ENCODE measurements at places on chromosomes 2 and 18. TPM values are rescaled to one million over a fixed set of nuclear protein-coding genes. Genes with fewer than 3 reads are reported as not detected.

Gene G6PC2
- not detected for total RNA-seq

DNA sequence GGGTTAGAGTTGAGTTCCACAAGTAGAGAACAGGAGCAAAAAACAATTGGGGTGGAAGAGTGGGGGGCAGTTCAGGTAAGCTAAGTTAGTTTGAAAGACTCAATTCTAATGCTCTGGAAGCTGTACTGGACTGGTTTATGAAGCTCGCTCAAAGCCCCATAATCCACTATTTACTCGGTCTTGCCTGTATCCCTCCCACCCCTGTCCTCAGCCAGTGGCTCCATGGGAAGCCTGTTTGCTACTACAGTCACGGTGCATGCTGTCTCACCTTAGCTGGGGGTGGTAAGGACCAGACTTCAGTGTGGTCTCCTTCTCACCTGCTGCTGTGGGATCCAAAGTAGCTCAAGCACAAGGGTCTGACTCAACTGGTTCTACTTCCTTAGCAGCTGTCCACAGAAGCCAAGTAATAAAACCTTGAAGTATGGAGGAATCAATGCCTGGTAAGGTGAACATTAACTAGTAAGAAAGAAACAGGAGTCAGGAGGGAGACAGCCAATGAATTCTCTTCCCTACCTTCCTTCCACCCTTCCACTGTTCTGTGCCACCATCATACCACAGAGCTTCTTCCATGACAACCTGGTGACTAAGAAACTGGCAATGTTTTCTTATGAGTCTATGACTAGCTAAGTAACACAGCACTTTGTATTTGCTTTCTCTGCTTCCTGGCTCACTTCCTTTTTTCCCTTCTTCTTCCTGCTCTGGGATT, 230.8 kb downstream of the SRBD1 start:
- H3K27ac ChIP-seq, result no peak overlapping the region
- no peaks in the 10 kb centered on the region for H3K27me3 ChIP-seq
- no peaks in the 10 kb centered on the region for H3K36me3 ChIP-seq
- no peak for DNase-seq

Gene SCTR
- not detected for total RNA-seq

- no peaks in the 10 kb centered on the region for H3K27me3 ChIP-seq
- H3K4me1 ChIP-seq, result peaks cover 5% of the 10 kb centered on the region
- H3K4me3 ChIP-seq, result no peak overlapping the region
- H3K36me3 ChIP-seq, result peaks cover 4% of the 10 kb centered on the region
- DNase-seq, result no peak
Measured at GRCh38 chr2:46094689-46095088, 202.5 kb upstream of the EPAS1 start.

- peaks cover 2% of the 10 kb centered on the region for H3K4me1 ChIP-seq
- no peak overlapping the region for H3K4me3 ChIP-seq
- no peaks in the 10 kb centered on the region for H3K36me3 ChIP-seq
- no peaks in the 10 kb centered on the region for H3K27me3 ChIP-seq
Measured at GRCh38 chr18:27447451-27447881, 262.4 kb upstream of the CHST9 start.

- no peak overlapping the region for H3K4me3 ChIP-seq
- peaks cover 29% of the 10 kb centered on the region for H3K36me3 ChIP-seq
- no peaks in the 10 kb centered on the region for H3K27me3 ChIP-seq
- H3K4me1 ChIP-seq, result peaks cover 5% of the 10 kb centered on the region
- no peak for DNase-seq
Measured at GRCh38 chr2:26273501-26273900, 28.8 kb downstream of the HADHB start.

DNA sequence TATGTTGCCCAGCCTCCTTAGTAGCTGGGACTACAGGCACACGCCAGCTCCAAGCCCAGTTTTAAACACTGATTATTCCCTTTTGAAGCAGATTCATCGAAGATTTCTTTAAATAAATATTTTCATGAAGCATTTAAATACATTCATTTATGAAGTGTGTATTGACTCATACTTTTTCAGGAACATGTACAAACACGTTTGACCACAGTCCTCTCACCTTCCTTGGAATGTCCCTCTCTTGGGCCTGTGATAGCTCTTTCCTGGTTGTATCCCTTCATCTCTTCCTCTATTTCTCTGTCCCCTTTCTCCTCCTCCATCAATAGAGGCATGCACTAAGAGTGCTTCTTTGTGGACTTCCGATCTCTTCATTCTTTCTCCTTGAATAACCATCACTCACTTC, 2.5 kb downstream of the PSTPIP2 start:
- DNase-seq, result no peak
- no peak overlapping the region for H3K27ac ChIP-seq
- peaks cover 17% of the 10 kb centered on the region for H3K4me1 ChIP-seq
- H3K27me3 ChIP-seq, result peaks cover 8% of the 10 kb centered on the region
- no peaks in the 10 kb centered on the region for H3K36me3 ChIP-seq
- no peak overlapping the region for H3K4me3 ChIP-seq

GRCh38 chr2:112949456-112949855, 28.4 kb upstream of the IL36G start:
- H3K27ac ChIP-seq, result no peak overlapping the region
- H3K27me3 ChIP-seq, result peaks cover 2% of the 10 kb centered on the region
- H3K4me3 ChIP-seq, result no peak overlapping the region
- H3K36me3 ChIP-seq, result no peaks in the 10 kb centered on the region
- DNase-seq, result no peak

- no peak overlapping the region for H3K27ac ChIP-seq
- peaks cover 34% of the 10 kb centered on the region for H3K36me3 ChIP-seq
- H3K27me3 ChIP-seq, result no peaks in the 10 kb centered on the region
- H3K4me3 ChIP-seq, result no peak overlapping the region
- no peak for DNase-seq
Measured at GRCh38 chr18:58977223-58977622, 112.5 kb downstream of the ZNF532 start.

Gene APCDD1
- 6.3 TPM for total RNA-seq

DNA sequence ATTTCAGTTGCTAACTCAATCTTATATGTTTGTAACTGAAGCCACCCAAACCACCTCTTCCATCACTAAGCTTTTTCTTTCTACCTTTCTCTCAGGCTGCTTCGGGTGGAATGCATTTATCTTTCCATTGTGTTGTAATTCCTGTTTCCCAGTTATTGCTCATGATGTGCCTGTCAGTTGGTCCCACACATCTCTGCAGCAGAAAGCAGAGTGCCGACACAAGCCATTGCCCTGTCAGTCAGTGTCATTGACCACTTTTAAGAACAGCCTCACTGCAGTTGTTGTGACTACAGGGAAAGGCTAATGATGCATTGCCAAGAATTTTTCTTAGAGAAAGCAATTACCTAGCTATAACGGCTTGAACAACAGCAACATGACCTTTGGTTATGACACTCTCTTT, 24.8 kb upstream of the KCNJ3 start:
- H3K27ac ChIP-seq, result no peak overlapping the region
- no peaks in the 10 kb centered on the region for H3K36me3 ChIP-seq
- no peaks in the 10 kb centered on the region for H3K27me3 ChIP-seq

GRCh38 chr2:60738679-60739078, 17.4 kb upstream of the PAPOLG start:
- no peaks in the 10 kb centered on the region for H3K36me3 ChIP-seq
- peaks cover 17% of the 10 kb centered on the region for H3K27me3 ChIP-seq
- peaks cover 3% of the 10 kb centered on the region for H3K4me1 ChIP-seq
- DNase-seq, result no peak

DNA sequence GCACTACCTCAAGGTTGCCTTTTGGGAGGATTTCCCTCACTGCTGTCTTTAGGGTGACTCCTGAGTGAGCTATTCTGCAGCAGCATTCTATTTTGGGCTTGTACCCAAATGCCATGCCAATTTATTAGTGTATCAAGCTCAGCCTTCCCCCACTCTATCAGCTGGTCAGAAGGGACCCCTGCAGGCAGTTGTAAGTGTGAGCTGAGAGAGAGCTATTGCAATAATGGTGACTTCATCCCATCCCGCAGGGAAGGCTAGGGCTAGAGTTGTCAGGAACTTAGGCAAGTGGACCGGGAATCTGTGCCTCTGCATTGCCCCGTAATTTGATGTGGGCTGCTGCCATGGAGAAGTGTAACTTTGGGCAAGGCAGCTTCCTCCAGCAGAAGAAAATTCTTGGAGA, 1.8 kb upstream of the CRYGB start:
- no peaks in the 10 kb centered on the region for H3K36me3 ChIP-seq
- peaks cover 4% of the 10 kb centered on the region for H3K27me3 ChIP-seq
- H3K4me3 ChIP-seq, result no peak overlapping the region

Gene CCBE1
- 2.8 TPM for total RNA-seq

Gene IL36B
- total RNA-seq, result not detected

DNA sequence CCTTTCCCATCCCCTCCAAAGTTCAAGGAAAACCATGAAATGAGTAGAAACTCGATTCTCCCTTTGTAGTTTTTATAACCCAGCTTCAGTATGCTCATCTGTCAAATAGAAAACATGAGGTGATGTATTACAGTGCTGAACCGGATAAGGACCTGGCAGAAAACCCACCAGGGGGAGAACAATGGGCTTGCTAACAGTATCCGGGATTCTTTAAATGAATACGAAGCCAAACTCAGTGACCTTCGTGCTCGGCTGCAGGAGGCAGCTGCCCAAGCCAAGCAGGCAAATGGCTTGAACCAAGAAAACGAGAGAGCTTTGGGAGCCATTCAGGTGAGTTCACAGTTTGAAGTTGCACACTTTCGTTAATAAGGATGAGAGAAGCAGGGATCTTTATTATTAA, 113.6 kb upstream of the TTC39C start:
- no peaks in the 10 kb centered on the region for H3K36me3 ChIP-seq
- no peaks in the 10 kb centered on the region for H3K27me3 ChIP-seq
- no peak for DNase-seq
- no peak overlapping the region for H3K27ac ChIP-seq
- no peak overlapping the region for H3K4me3 ChIP-seq
- H3K4me1 ChIP-seq, result no peaks in the 10 kb centered on the region

Gene ANKRD36C
- total RNA-seq, result 92.9 TPM

- no peak for DNase-seq
- no peak overlapping the region for H3K4me3 ChIP-seq
- peaks cover 16% of the 10 kb centered on the region for H3K4me1 ChIP-seq
Measured at GRCh38 chr2:109144721-109145120, 15.7 kb downstream of the SH3RF3 start.

- H3K36me3 ChIP-seq, result no peaks in the 10 kb centered on the region
- H3K27me3 ChIP-seq, result no peaks in the 10 kb centered on the region
- H3K27ac ChIP-seq, result no peak overlapping the region
- no peaks in the 10 kb centered on the region for H3K4me1 ChIP-seq
- no peak overlapping the region for H3K4me3 ChIP-seq
- DNase-seq, result no peak
Measured at GRCh38 chr2:140177086-140177485, 1396.9 kb upstream of the NXPH2 start.

DNA sequence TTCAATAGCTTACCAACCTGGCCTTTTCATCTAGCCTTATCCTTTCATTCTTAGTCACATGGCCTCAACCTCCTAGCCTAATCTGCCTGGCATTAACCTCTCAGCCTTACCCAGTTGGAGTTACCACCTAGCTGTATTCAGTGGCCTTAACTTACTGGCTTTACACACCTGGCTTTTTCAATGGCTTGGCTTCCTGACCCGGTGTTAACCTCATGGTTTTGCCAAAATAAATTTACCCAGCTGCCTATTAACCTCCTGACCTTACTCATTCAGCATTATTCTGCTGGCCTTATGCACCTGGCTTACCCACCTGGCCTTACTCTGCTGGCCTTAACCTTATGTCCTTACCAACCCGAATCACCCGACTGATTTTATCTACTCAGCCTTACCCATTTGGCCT, 135.5 kb upstream of the ZSWIM2 start:
- no peak overlapping the region for H3K4me3 ChIP-seq
- no peak for DNase-seq
- H3K36me3 ChIP-seq, result no peaks in the 10 kb centered on the region
- H3K27ac ChIP-seq, result no peak overlapping the region
- no peaks in the 10 kb centered on the region for H3K4me1 ChIP-seq

- no peaks in the 10 kb centered on the region for H3K27me3 ChIP-seq
- H3K4me1 ChIP-seq, result no peaks in the 10 kb centered on the region
- no peak overlapping the region for H3K27ac ChIP-seq
- no peak overlapping the region for H3K4me3 ChIP-seq
- DNase-seq, result no peak
- H3K36me3 ChIP-seq, result no peaks in the 10 kb centered on the region
Measured at GRCh38 chr18:28267878-28268625, 91.1 kb upstream of the CDH2 start.

Gene EPB41L3
- total RNA-seq, result 80.6 TPM

DNA sequence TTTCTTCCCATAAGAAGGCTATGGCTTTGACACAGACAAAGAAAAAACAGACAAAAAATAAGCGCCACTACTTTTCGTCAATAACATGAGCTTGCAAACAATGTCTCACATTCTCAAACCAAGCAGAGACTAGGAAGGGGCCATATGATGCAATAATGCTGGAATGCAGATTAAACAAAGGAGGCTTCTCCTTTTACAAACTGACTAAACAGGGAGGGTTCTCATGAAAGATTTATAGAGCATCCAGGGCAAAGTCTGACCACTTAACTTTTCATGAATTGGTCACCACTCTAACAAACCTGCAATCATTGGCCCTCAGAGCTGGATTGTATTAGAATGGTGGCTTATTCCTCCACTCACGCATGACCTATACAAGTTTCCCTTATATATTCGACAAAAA, 663.3 kb upstream of the CHAC2 start:
- H3K27ac ChIP-seq, result no peak overlapping the region
- DNase-seq, result no peak
- no peaks in the 10 kb centered on the region for H3K27me3 ChIP-seq
- H3K4me1 ChIP-seq, result no peaks in the 10 kb centered on the region
- H3K36me3 ChIP-seq, result no peaks in the 10 kb centered on the region
- no peak overlapping the region for H3K4me3 ChIP-seq

GRCh38 chr2:128269990-128270671, 48.5 kb downstream of the HS6ST1 start:
- H3K4me1 ChIP-seq, result peaks cover 14% of the 10 kb centered on the region
- H3K27me3 ChIP-seq, result no peaks in the 10 kb centered on the region
- DNase-seq, result no peak
- H3K27ac ChIP-seq, result no peak overlapping the region
- H3K36me3 ChIP-seq, result peaks cover 15% of the 10 kb centered on the region
- no peak overlapping the region for H3K4me3 ChIP-seq

GRCh38 chr2:121149384-121149783, 135.6 kb downstream of the TFCP2L1 start:
- peaks cover 9% of the 10 kb centered on the region for H3K4me1 ChIP-seq
- no peaks in the 10 kb centered on the region for H3K36me3 ChIP-seq
- no peak overlapping the region for H3K27ac ChIP-seq
- no peaks in the 10 kb centered on the region for H3K27me3 ChIP-seq
- H3K4me3 ChIP-seq, result no peak overlapping the region

Gene IL36RN
- not detected for total RNA-seq

DNA sequence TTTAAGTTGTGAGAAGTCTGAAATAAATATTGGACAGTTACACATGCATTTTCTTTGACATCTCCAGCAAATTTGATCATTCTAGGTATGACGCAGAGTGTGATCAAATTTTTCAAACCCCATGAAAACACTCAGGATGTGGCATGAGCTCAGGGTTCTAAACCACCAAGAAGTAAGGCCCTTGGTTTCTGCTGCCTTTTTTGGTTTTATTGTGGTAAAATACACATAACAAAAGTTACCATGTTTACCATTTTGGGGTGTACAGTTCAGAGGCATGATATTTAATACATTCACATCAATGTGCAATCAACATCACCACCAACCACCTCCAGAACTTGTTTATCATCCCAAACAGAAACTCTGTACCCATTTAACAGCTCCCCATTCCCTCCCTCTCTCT, 64.3 kb upstream of the TTN start:
- H3K4me3 ChIP-seq, result no peak overlapping the region
- no peaks in the 10 kb centered on the region for H3K27me3 ChIP-seq
- no peak overlapping the region for H3K27ac ChIP-seq
- H3K36me3 ChIP-seq, result no peaks in the 10 kb centered on the region
- no peaks in the 10 kb centered on the region for H3K4me1 ChIP-seq
